Activated B cell treated with CpG ODN at 0.5 μM for 24 hours (primary cell): ENCODE measurements at places on chromosomes 2 and 18. TPM values are rescaled to one million over a fixed set of nuclear protein-coding genes. Genes with fewer than 3 reads are reported as not detected.

Gene SLC40A1
- total RNA-seq = 0.12 and 0.20 TPM in 2 replicates

DNA sequence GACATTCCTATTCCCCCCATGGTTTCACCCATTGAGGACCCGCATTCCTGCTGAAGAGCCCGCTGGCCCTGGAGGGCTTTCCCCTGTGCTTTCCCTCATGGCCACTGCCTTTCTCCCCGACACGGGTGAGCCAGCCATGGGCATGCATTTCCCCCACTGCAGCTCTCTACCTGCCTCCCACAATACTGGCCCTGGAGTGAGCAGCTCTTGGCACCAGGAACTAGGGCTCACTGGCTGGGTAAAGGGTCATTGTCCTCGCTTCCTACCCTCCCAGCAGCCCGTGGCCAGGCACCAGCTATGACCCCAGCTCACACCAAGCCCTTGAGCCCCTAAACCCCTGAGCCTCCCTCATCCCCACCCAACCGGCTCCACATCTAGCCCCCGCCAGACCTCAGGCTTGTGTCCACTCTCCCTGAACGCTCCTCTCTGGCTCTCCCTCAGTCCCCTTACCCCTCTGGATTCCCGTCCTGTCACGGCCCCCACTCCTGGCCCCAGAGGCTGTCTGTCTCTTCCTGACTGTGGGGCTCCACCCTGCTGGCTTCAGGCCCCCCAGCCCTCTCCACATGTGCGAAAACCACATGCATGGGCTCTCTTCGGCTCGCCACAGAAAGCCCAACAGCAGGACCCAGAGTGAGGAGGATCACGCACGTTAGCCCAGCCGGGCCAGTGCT, 199.8 kb downstream of the ZFP36L2 start:
- no peak for DNase-seq

GRCh38 chr18:32092422-32093101, 888 bp downstream of the RNF138 start:
- DNase-seq = peak; percentile 100

DNA sequence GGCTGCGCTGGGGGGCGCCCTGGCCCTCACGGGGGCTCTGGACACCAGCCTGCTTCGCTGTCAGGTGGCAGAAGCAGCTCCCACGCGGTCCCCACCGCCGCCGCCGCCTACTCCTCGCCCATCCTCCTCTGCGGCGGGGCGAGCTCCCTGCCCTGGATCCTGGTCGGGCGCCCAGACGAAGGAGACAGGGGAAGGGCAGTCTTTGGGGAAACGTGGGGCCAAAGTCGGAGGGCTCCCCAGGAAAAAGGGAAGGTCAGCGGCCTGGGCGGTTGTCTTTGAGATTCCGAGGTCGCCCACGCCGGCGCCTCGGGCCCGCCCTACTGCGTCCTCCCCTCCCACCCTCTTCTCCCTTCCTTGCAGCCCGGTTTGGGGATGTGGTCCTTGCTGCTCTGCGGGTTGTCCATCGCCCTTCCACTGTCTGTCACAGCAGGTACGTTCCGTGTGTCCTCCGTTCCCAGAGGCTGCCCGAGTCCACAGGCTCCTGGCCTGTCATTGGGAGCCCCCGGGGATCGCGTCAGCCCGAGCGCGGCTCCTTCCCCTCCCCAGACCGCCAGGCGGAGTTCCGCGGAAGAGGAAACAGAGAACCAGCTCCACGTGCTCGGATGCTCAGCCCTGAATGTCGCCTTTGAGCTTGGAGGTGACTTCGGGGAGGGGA, 800 bp downstream of the IL1RL2 start:
- no peak for DNase-seq

DNA sequence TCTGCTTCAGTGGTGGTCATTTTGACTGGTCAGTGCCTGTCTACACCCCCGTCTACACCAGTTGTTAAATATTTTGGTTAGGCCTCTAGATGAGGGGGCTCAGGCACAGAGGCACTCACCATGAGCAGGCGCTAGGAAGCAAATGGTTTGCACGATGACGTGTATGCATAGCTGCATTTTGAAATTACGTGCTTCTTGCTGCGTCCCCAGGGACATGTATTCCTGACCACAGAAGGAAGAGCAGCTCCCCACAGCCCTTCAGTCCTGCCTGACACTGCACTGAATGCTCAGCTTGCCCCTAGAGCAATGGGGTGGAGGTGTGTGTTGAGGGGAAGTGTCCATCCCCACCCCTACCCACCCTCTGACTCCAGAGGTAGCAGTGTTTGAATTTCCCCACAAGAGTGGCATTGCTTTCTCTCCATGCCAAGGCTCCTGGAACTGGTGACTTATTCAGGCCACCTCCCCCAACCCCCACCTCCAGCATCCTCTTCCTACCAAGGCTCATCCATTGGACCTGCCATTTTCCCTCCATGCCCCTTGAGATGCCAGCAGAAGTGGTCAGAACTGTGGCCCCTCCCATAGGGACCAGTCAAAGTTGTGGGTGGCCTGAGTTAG, 11.4 kb upstream of the ZAP70 start:
- no peak for DNase-seq

DNA sequence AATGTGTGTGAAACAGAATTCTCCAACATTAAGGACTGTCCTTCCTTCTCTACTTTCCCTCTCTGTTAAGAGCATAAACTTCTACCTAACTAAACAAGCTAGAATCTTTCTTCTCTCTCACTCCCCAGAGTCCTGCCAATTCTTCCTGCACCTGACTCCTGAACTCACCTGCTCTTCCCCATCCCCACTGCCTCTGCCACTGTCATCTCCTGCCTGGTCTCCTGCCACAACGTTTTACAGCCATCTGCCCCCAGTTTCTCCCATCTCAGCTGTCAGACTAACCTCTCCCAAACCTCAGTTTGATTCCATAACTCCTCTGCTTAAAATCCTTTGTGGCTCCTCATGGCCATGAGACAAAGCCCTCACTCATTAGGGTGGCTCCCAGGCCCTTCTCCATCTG, 288.3 kb upstream of the FBXO11 start:
- no peak for DNase-seq

DNA sequence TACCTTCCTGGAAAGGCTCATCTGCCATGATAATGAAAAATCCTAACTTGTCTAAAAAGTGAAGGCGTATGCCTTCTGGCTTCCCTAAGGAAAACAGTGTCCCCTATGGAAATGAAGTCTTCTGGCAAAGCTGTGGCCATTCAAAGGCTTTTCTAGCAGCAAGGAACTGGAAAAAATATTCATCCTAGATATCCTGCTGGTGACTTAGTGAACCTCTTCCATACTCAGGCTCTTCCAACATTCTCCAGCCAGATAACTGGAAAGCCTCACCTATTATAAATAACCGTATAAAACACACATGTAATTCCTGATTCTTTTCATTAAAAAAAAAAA, 84.7 kb downstream of the RBMS1 start:
- no peak for DNase-seq

GRCh38 chr18:45749918-45750689, 26.1 kb downstream of the SLC14A1 start:
- no peak for DNase-seq

- no peak for DNase-seq
Measured at GRCh38 chr2:169704160-169704708, 10.0 kb downstream of the PHOSPHO2 start.

- DNase-seq = no peak
Measured at GRCh38 chr2:63851691-63852311, 10.1 kb downstream of the UGP2 start.

Gene PPM1B
- total RNA-seq = 51.6 and 55.2 TPM in 2 replicates

DNA sequence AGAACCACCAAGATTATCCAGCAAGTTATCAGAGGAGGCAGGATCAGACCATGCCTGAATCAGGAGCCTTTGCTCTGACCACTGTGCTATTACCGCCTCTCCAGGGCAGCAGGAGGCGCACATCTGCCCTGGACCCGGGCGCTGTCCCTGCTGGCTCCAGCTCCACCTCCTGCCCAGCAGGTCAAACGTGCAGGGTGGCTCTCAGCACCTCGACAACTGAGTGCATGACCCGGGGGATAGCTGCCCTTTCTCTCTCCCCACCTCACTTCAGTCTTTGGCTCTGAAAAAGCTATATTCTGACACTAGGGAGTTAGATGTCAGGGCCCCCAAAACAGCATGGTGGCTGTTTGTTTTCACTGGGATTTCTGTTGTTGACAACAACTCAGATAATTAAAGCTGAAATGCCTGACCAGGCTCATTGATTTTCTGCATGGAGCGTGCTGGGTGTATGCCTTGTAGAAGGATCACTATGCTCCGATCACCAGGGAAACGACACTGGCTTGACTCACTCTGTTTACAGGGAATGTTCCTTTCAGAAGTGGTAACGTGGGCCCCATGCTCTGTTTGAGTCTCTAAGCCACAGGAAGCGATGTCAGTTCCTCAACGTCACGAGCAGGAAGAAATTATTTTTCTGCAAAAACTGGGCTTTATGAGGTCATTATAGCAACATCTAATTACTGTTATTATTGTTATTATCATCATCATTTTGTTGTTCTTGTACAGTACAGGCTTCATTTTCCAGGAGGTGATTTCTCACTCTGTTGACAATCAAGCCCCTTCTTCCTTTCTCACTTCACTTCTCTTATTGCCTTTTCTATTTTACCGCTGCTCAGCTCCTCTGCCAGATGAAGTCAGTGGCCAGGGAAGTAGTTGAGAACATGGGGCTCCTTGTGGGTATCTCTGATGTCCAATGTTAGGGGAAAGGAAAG, 125.6 kb downstream of the PLB1 start:
- no peak for DNase-seq

DNA sequence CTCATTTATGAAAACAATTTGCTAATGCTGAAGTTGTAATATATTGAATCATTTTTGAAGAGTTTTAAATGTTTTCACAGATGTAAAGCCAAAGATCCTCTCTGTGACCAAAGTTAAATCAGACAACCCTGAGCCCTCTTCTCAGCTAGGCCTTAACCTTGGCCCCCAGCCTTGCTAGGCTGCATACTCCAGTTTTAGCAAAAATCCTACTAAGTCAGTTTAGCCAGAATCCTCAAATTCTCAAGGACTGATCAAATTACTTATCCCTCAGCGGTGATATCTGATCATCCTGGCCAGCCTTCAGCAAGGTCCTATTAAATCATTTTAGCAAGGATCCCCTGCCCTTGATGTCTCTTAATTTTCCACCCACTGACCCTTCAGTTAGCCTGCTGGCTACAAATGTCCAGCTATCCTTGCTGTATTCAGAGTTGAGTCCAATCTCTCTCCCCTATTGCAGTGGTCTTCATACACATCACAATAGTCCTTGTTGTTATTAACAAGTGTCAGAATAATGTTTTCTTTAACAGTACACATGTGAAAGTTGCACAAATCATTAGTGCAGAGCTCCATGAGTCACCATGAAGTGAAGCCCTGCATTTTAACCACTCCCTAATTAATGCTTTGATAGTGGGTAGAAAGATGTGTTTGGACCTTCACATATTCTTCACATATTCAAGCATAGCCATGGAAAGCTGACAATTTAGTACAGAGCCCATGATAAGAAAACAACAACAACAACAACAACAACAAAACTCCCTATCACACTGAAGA, 206.4 kb downstream of the NBAS start:
- no peak for DNase-seq

Gene LRATD1
- not detected in 2 replicates for total RNA-seq

DNA sequence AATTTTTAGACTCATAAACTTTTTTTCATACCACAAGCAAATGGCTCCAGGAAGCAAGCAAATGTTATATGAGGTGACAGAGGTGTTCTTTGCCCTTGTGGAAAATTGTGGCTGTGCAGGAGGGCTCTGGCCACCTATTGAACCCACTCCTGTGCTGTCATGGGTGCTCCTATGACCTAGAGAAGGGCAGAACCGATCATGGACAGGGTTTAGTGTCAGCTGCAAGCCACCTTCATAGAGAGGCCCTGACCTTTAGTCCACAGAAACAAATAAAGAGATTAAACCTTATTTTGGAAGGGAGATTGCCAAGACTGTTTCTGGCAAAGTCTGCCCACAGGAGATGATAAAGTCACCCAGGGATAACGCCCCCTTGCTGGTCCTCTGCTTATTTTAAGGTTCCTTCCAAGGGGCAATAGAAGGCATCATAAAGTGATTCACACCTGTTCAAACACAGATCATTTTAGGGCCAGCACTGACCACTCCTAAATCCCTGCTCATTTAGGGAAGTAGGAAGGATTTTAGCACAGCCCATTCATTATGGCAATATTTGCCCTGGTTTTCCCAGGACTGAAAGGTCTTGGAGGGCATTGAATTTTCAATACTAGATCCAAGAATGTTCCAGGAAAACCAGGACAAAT, 26.1 kb upstream of the STAT4 start:
- no peak for DNase-seq

Gene IL36RN
- not detected in 2 replicates for total RNA-seq

GRCh38 chr2:100197631-100198153, 55.3 kb upstream of the AFF3 start:
- no peak for DNase-seq

GRCh38 chr18:73283788-73284187, 416.0 kb upstream of the NETO1 start:
- no peak for DNase-seq

GRCh38 chr2:176115883-176116813, at the start of gene HOXD10:
HOXD10 (plus strand) TSS chr2:176116778; CDS start chr2:176116834, 56 bp downstream.
- no peak for DNase-seq

DNA sequence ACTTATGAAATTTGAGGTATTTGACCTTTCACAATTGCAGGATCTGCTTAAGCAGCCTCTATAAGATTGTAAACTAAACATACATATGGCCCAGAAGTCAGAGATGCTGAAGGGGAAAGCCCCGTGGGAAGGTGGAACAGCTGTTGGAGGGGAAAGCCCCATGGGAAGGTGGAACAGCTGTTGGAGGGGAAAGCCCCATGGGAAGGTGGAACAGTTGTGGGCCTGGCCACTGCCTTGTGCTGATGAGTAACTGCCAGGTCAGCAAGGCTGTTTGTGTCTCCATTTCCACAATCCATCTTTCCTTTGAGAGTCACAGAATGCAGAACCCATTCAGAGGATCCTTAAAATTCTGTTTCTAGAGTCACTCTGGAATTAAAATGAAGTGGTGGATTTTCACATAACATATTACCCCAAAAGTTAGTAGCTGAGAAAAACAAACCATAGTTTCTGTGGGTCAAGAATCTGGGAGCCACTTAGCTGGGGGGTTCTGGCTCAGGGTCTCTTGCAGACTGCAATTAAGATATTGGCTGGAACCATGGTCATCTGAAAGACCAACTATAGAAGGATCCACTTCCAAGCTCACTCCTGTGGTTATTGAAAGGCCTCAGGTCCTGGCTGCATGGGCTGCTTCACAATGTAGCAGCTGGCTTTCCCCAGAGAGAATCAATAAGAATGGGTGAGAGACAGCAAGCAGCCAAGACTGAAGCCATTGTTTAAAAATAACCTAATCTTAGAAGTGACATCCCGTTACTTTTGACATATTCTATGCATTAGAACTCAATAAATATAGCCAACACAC, 86.6 kb upstream of the CAVIN2 start:
- DNase-seq = no peak

- no peak for DNase-seq
Measured at GRCh38 chr2:68225119-68225632, 27.2 kb downstream of the PPP3R1 start.

Gene ABCG5
- not detected in 2 replicates for total RNA-seq

- DNase-seq = no peak
Measured at GRCh38 chr2:169464882-169465281, 14.4 kb upstream of the BBS5 start.

- no peak for DNase-seq
Measured at GRCh38 chr18:45521777-45522176, 93.5 kb upstream of the SLC14A2 start.

GRCh38 chr2:157440404-157441071, 3.4 kb downstream of the CYTIP start:
- no peak for DNase-seq

Gene UPP2
- not detected in 2 replicates for total RNA-seq

Gene DTYMK
- 29.2 and 34.7 TPM in 2 replicates for total RNA-seq

Gene EFHD1
- not detected in 2 replicates for total RNA-seq

- no peak for DNase-seq
Measured at GRCh38 chr2:9004338-9005204, 1.1 kb upstream of the MBOAT2 start.
